Stimulated activated CD4-positive, alpha-beta T cell treated with anti-CD3 and anti-CD28 coated beads, Interleukin-15, amount 100 ng/mL, for 1 hour (primary cell): ENCODE measurements at places on chromosomes 16 and 17.
A peak's percentile ranks its signal among the peaks of the same experiment; 100 is the strongest.

DNA sequence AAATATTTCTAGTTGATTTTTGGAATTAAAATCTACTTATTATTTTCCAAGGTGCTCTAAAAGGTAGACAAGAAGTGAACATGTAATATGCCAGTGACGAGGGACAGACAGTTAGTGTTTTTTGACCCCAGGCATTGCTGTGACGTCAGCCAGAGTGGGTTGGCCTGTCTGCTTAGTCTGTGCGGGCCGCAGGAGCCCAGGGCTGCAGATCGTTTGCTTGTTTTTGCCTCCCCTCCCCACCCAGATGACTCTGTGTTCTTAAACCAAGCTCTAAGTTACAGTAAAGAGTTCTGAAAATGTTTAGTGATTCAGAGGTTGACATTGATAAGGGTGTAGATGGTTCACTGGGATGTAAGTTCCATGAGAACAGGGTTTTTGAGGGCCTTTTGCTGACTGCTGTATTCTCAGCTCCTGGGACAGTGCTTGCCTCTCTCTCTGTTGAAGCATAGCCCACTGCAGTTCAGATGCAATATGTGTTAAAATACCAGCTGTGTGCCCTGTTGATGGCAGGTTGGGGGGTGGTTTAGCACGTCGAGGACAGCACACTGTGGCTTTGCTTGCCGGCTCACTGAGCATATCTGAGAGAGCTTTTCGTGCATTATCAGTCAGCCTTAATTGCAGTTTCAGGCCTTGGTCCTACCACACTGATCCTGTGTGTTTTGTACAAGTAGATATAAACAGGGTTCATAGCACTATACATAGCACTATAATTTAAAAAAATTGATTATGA, 64.8 kb downstream of the SEC14L1 start:
- DNase-seq: no peak

DNA sequence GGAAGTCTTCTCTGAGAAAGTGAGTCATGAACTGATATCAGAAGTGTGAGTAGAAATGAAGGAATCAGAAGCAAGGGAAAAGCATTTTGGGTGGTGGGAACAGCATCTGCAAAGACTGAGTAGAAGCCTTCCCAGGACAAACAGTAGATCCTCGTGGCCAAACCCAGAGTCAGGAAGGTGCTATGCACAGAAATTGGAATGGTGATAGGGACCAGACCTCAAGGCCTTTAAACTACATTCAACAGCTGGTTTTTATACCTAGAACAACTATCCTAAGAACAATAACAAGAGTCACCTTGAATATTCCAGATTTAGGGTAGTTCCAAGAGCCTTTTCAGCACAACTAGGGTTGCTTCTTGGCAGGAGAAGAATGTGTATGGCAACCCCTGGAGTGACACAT, 15.3 kb downstream of the ABAT start:
- no peak for DNase-seq

GRCh38 chr17:32266389-32267301, 1.0 kb downstream of the RHBDL3 start:
- no peak for DNase-seq

DNA sequence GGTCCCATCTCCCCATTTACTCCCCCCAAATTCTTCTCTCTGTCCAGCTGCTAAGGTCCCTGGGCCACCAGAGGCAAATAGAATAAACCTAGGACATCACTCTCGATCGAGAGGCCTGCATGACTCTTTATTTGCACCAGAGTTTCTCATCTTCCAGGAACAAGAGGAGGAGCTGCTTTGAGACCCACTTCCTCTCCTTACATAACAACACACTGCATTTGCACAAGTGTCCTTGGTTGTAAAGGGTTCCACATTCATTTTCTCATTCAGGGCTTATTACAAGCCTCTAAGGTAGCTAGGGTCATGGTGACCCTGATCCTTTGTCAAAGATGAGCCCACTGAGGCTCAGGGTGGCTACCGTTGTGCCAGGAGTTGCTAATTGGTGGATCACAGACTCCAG, 38.1 kb upstream of the RHOT1 start:
- DNase-seq: no peak

GRCh38 chr17:40287494-40288369, at the start of gene CDC6:
Gene CDC6, plus strand, starts transcription at chr17:40287879. Its CDS starts 1,542 bp downstream, at chr17:40289421.
- DNase-seq: peak; percentile 93

DNA sequence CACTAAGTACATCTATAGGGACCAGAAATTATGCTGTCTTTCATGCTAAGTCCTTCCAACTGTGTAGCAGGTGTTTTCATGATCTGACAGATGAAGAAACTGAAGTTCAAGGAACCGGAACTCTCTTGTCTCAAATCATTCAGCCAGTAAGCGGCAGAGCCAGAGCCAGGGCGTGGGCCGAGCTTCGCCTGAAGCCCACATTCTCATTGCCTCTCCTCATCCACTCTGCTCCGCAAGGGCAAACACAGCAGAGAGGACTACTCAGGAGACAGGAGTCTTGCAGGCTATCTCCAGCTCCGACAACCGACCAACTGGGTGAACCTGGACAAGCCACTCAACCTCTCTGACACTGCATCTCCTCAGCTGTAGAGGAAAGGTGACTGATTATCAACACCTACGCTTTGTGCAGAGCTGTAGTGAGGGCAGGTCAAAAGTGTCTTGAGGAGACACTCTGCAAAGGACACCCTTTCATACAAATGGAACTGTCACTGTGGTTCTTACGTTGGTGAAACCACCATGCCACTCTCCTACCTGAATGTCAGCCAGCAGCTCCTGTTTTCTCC, 72.9 kb downstream of the CYTH1 start:
- no peak for DNase-seq

DNA sequence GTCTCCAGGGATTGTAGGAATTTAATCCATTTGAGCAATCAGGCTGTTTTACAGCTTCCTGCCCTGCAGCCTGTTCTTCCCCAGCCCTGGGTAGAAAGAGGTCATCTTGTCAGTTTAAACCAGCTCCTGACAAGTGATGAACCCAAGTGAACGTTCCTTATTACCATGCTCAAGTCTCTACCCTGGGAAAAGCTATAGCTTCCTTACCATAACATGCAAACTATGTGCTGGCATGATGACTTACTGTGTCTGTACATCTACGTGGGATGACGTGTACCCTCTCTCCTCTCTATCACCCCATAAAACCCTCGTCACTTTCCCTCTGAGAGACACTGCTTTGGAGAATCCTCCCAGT, 452.2 kb downstream of the XYLT1 start:
- DNase-seq: no peak

DNA sequence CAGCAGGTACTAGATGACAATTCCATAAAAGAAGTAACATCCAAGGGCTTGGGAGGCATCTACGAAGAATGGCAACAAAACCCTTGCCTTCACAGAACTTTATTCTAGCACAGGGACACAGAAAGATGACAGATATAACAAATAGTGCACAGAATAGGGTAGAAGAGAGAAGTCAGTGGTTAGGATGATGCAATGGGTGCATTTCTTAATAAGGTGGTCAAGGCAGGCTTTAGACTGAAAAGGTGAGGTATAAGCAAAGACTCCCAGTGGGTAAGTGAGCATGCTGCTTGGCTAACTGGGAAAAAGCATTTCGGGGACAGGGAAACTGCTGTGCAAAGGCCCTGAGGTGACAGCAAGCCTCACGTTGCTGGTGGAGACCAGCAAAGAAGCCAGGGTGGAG, 175.9 kb downstream of the XYLT1 start:
- no peak for DNase-seq

GRCh38 chr16:18050777-18051176, 285.8 kb downstream of the NPIPA8 start:
- DNase-seq: no peak

GRCh38 chr17:56898874-56899273, 15.0 kb downstream of the TRIM25 start:
- no peak for DNase-seq
